ENCODE measurements at places on chromosomes 2 and 18.

- DNase-seq = no peak
Observed at GRCh38 chr2:9397201-9397600, 26.1 kb downstream of the ITGB1BP1 start.

GRCh38 chr2:67797801-67798540 is 264.8 kb downstream of the C1D start:
- no peak for DNase-seq

- peak; percentile 1 for DNase-seq
Observed at GRCh38 chr18:36411745-36412168, 114.2 kb downstream of the FHOD3 start.

DNA sequence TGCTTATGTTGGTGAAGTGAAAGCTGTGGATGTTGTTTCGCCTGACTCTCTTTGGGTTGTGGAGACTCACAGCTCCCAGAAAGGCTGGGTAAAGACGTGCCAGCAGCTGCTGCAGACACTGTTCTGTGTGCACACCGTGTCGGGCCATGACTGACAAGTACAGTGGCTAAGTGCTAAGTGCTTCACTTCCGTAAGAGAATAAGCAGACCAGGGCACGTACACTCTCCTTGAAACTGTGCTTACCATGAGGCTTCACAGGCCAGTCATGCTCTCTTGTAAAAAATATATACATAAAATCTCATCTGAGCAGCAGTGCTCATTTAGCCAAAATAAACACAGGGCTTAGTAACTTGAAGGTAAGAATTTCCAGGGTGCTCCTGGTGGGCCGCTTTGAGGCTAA is 86.0 kb downstream of the NRP2 start:
- DNase-seq = no peak

DNA sequence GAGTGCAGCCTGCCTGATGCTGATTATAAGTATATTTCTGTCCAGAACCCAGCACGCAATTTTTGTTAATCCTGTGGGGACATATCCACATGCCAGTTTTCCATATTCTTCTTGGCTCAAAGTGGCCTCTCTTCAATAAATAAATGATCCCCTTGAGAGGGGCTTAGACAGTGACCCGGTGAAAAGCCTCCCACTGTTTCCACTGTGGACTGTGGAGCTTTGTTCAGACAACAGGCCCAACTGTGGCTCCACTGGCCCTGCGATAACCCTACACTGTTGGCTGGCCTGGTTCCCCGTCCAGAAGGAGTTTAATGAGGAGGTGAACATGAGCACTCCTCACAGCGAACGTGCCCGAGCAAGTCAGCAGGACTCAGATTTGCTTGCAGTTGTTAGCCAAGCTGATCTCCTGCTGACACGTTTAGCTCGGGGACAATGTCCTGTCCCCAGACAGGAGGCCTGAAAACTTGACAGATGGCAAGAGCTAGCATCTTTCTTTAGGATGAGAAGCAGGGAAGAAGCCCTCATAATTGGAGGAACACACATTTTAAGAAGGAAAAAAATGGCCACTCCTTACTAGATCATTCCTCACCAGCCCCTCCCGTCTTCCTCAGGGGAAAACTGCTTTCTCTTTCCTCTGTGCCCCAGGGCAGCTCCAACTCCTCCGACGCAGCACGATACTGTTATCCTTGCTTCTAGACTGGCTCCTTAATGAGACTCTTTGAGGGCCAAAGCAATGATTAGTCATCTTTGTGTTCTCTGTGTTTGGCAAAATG is 20.0 kb upstream of the MTCL1 start:
- no peak for DNase-seq

GRCh38 chr2:69090820-69091219 is 77.8 kb downstream of the ANTXR1 start:
- DNase-seq = no peak

GRCh38 chr18:755506-755905 is 43.1 kb upstream of the ENOSF1 start:
- DNase-seq = no peak

- DNase-seq = no peak
Observed at GRCh38 chr2:72080286-72081145, 67.1 kb downstream of the CYP26B1 start.

DNA sequence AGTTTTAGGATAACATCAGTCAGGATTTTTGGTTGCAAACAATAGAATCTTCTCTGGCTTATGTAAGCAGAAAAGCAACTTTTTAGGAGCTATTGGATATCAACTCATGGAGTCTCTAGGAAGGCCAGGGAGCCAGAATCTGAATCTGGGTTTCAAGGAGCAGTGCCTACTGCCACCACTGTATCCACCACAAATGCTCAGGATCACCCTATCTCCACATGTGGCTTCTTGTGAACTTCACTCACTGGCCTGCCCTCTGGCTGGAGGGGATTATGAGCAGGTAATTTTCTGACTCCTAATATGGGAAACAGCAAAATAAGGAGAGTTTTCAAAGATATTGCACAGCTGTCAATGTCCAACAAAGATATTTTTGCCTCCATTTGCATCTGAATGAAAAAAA is 142.9 kb downstream of the PKP4 start:
- no peak for DNase-seq

- DNase-seq = no peak
Observed at GRCh38 chr18:79569720-79570119, 109.9 kb upstream of the CTDP1 start.

- no peak for DNase-seq
Observed at GRCh38 chr2:170222298-170222697, 44.4 kb downstream of the MYO3B start.

DNA sequence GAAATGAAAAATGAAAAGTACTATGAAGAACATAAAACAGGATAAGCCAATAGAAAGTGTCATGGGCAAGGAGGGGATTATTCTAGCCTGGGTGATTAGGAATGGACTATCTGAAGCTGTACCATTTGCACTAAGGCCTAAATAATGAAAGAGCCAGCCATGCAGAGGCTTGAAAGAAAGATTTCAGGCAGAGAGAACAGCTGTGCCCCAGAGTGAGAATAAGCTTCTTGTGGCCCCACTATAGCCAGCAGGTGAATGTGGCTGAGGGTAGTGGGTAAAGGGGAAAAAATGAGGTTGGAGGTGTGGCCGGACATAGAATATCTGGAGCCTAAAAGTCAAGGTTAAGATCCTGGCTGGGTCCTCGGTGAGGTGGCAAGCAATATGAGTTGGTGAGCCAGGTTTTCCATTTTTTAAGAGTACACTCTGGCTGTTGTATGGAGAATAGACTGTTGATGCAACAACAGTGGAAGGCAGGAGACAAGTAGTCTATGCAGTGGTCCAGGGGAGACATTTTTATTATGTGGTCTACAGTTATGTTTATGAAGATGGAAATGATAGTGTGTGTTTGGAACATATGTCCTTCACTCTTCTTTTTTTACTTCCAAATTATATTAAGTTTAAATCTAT is 135.2 kb upstream of the SETBP1 start:
- DNase-seq = no peak

GRCh38 chr2:34096562-34097171 is 497.6 kb upstream of the FAM98A start:
- peak; percentile 55 for DNase-seq

- no peak for DNase-seq
Observed at GRCh38 chr2:200275295-200276013, 31.0 kb upstream of the SPATS2L start.

DNA sequence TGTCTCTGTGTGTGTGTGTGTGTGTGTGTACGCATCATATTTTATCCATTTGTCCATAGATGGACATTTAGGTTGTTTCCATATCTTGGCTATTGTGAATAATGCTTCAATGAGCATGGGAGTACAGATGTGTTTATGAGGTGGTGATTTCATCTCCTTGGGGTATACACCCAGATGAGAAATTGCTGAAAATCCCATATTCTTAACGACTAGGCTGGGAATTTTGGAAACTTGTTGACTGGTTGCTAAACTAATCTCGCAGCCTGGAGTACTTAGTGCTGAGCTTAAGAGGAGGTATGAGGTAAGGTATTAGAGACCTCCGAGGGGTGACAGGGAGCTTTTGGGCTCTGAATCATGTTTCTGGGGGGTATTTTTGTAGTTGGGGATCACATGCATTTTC is 66.0 kb upstream of the SPRED2 start:
- no peak for DNase-seq

- no peak for DNase-seq
Observed at GRCh38 chr2:46939626-46940359, 24.2 kb upstream of the MCFD2 start.

DNA sequence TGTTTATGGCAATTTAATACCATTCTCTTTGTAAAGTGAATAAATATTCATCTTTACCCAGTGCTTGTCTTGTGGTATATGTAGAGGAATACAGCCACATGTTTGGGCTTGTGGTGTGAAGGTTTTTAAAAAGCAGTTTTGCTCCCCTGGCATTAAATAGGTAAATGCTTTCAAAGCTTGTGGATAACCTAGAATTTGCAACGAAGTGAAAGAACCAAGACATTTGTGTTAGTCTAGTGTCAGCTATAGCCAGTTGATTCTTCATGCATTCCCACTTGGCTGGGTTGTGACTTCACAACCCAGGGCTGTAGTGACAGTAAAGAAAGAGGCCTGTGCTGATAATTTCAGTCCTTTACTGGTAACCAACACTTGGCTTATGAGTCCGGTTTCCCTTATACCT is 32.9 kb upstream of the TOGARAM2 start:
- no peak for DNase-seq

DNA sequence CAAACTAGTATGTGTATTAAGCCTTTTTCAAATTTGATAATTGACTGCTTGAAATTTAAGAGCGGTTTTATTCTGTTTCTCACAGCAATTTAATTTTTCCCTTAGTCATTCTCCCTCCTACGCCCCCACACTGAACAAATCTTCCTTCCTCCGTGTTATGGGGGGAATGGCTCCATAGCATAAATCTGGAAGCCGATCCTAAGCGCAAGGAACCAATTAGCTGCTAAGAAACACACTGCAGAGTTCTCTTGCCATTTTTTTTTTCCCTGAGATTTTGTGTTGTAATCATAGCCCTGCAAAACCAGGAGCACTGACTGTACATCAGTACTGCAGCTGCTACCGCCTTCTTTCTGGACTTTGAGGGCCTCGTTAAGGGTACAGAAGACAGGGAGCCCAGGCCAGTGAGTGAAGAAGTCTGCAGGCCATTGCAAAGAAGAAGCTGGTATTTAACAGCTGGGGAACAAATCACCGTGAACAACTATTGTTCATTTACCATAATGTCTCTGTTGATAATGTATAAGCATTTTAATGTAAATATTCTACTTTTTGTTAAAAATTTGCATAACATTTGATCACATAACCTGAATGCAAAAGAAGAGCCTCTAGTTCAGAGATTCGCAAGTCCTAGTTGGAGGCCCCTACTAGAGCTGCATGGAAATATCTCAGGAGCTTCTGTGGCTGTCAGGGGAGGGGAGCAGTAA is 264.0 kb downstream of the LRATD1 start:
- no peak for DNase-seq

GRCh38 chr2:144507441-144508171 is 12.3 kb downstream of the ZEB2 start:
- no peak for DNase-seq

GRCh38 chr2:20538308-20539132 is 91.6 kb downstream of the RHOB start:
- no peak for DNase-seq

DNA sequence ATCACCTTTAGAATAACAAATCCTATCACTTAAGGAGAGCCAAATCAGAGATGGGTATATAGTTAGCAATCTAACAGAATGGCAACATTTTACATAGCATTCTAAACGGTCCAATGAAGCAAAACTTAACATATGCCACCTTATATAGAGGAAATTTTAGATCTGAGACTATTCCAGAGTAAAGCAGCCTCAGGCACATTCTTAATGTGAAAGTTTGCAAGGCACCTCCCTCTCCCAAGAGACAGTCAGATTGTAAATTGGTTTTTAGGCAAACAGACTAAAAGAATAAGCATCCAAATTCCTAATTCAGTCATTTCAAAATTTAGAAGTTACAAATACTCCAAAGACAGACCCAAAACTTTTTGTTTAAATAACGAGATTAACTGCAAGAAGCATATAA is 292.9 kb downstream of the STK39 start:
- no peak for DNase-seq

DNA sequence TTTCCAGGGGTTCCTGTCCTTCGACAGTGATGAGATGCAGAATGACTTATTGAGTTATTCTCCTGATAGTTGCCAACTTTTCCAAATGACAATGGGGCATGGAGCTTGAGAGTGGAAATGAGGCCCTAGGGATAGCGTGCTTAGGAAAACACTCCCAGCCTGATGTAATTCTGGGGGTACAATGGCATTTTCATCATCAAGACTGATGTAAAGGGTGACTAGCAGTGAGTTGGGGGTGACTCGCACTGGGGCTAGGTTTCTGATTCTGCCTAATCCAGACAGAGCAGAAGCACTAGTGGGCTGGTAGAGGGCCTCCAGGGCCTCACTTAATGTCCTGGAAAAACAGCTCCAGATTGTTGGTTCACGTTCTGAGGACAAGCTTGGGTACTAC is 34.0 kb upstream of the IL37 start:
- DNase-seq = no peak

GRCh38 chr2:15241201-15241600 is 319.9 kb downstream of the NBAS start:
- DNase-seq = no peak

DNA sequence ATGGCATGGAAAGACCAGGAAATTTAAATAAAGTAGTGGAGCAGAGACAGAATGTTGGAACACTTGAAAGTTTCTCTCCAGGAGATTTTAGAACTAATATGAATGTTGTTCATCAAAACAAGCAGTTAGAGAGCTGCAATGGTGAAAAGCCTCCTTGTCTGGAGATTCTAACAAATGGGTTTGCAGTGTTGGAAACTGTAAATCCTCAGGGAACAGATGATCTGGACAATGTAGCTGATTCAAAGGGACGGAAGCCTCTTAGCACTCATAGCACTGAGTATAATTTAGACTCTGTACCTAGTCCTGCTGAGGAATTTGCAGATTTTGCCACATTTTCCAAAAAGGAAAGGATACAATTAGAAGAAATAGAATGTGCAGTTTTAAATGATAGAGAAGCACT is 27.7 kb downstream of the AFTPH start:
- no peak for DNase-seq

DNA sequence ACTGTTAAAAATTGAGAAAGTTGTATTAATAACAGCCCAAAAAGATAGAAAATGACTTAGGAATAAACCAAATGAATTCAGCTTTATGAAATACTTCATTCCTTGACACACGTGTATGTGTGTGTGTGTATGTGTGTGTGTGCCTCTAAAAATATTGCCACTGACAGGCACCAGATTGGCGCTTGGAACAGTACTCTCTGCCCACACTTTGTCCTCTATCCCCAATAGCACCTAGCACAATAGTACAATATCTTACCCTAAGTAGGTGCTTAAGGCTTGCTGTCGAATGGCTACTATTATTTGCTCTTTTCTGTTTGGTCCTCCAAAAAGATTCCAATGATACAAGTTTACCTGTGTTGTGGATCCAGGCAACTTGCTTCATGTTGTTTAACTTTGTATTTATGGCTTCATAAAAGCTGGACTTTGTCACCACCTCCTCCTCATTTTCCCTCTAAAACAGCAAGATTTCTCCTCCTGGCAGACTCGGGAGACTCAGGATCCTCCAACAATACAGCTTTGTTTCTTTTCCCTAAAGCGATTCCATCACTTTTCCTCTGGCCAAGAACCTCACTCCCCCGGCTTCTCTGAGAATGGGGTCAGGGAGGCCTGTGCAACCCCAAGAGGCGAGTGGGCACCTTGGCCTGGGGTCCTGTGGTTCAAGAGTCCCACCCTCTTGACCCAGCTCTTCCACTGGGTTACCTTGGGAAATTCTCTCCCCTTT is 43.3 kb upstream of the LCLAT1 start:
- peak; percentile 5 for DNase-seq
